HFFc6 (cell line): ENCODE measurements at places on chromosomes 5 and 9.

DNA sequence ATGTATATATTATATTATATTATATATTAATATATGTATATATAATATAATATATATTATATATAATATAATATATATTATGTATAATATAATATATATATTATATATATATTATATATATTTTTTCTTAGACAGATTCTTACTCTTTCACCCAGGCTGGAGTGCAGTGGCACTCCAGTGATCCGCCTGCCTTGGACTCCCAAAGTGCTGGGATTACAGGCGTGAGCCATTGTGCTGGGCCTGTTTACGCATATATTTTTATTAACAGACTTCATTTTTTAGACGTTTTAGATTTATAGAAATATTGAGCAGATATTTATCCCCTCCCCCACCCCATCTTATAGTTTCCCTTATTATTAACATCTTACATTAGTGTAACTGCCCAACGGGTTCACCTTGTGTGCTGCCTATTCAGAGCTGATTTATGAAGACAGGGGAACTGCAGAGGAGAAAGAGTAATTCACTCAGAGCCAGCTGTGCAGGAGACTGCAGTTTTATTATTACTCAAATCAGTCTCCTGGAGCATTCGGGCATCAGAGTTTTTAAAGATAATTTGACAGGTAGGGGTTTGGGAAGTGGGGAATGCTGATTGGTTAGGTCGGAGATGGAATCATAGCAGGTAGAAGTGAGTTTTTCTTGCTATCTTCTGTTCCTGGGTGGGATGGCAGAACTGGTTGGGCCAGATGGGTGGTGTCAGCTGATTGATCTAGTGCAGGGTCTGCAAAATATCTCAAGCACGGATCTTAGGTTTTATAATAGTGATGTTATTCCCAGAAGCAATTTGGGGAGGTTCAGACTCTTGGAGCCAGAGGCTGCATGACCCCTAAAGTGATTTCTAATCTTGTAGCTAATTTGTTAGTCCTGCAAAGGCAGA is 93.4 kb downstream of the UNC13B start:
- no peak for DNase-seq

GRCh38 chr9:112207451-112207850 is 32.4 kb upstream of the SUSD1 start:
- no peak for DNase-seq

GRCh38 chr5:117863586-117864296 is 1124.6 kb downstream of the DTWD2 start:
- DNase-seq: no peak

GRCh38 chr5:32498484-32498883 is 53.9 kb upstream of the ZFR start:
- DNase-seq: no peak

DNA sequence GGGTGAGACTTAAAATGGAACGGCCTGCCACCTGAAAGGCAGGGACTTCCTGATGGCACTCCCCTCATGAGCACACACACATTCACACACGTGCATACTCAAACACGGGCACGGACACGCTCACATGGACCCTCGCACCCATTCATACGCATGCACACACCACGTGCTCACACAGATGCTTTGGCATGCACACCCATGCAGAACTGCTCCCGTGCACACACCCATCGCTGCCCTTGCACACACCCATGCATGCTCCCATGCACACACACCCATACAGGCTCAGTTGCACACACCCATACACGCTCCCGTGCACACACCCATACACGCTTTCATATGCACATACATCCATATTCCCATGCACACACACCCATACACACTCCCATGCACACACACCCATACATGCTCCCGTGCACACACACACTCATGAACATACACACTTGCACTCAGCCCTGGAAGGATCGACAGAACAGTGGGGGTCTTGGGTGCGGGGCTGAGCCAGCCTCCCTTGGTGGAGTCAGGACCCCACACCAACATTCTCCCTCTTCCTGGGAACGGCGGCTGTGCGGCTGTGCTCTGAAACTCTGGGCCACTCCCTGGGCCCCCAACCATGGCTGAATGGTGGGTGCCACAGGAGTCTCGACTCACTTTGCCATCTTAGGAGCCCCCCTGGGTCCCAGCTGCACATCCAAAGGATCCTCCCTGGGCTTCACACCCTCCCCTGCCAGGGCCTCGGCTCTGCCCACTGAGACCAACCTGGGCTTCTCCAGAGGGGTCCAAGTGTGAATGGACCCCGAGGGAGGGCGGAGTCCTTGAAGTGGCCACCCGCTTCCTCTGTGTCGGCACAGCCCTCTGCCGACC is 115.2 kb downstream of the RXRA start:
- DNase-seq: no peak
